ENCODE measurements at places on chromosomes 16 and 17. TPM values are rescaled to one million over a fixed set of nuclear protein-coding genes. Genes with fewer than 3 reads are reported as not detected.

The RAB26 gene
- not detected for total RNA-seq

The BCL6B gene
- 5.5 TPM for total RNA-seq

The MRTFB gene
- 35.0 TPM for total RNA-seq

The TMEM100 gene
- 23.2 TPM for total RNA-seq

The STX1B gene
- total RNA-seq, result not detected

The PIRT gene
- not detected for total RNA-seq

The DPEP3 gene
- not detected for total RNA-seq

The COQ9 gene
- 50.4 TPM for total RNA-seq

The RNU2-1 gene
- total RNA-seq, result not detected

The SLC38A8 gene
- not detected for total RNA-seq

The MT1E gene
- total RNA-seq, result 162 TPM

The MYO15A gene
- 10.5 TPM for total RNA-seq

The RMI2 gene
- total RNA-seq, result 3.1 TPM

The TAC4 gene
- total RNA-seq, result not detected

The CCDC154 gene
- total RNA-seq, result not detected

The KNOP1 gene
- total RNA-seq, result 26.3 TPM

The PRPSAP2 gene
- total RNA-seq, result 5.3 TPM

The TERB1 gene
- total RNA-seq, result not detected

The BCAR1 gene
- 62.0 TPM for total RNA-seq

The CNGB1 gene
- total RNA-seq, result 18.0 TPM

The LUC7L3 gene
- 170 TPM for total RNA-seq

The PRSS33 gene
- total RNA-seq, result not detected

The LRRC46 gene
- not detected for total RNA-seq

The ACAP1 gene
- total RNA-seq, result 12.8 TPM

The DPEP1 gene
- 4.8 TPM for total RNA-seq

The CALB2 gene
- not detected for total RNA-seq

The KRTAP4-9 gene
- total RNA-seq, result not detected

The PABPN1L gene
- total RNA-seq, result not detected

All from stomach (tissue), 19 donors.